ENCODE measurements at places on chromosomes 4 and X.

GRCh38 chr4:150679018-150679764 is 97.2 kb downstream of the MAB21L2 start:
- DNase-seq: no peak

DNA sequence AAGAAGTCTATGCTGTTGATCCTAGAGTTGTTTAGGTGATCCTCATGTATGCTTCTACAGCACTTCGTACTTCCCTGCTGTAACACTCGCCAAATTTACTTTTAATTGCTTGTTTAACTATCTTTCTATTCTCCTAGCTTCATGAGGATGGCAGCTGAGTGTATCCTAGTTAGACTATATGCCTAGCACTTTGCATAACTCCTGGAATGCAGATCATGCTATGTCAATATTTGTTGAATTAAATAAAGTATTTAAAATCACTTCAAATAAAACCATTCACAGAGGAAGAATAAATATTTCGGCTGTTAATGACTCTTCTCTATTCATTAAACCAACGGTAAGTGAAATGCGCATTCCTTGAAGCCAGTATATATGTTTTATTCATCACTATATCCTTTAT is 55.1 kb downstream of the F9 start:
- no peak for DNase-seq

DNA sequence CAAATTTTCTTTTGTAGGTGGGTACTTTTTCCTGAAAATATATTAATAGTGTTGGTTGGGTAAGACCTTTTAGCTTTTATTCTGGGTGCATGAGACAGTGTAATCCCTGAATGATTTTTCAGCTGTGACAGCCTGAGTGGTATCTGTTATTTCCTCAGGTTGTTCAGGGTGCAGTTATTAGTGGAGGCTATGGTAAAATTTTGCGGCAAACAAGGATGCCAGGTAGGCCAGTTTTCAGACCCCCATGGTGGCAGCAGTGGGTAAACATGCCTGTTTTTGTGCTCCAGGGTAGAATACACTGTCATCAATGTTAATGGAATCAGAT is 47.9 kb upstream of the GRID2 start:
- DNase-seq: no peak

- no peak for DNase-seq
These were observed 4.2 kb downstream of the MID1 start for GRCh38 chrX:10615931-10616774.

All from stimulated activated CD4-positive, alpha-beta T cell treated with anti-CD3 and anti-CD28 coated beads, Interleukin-2, amount 100 ng/mL, for 24 hours (primary cell).